ENCODE measurements at places on chromosomes 6 and 20. TPM values are rescaled to one million over a fixed set of nuclear protein-coding genes. Genes with fewer than 3 reads are reported as not detected.

Gene TNNC2
- not detected for total RNA-seq

Gene KHDC1L
- not detected for total RNA-seq

Gene GSTA2
- not detected for total RNA-seq

Gene PIM1
- 1.4 TPM for total RNA-seq

Gene TP53TG5
- total RNA-seq: not detected

Gene CST9L
- not detected for total RNA-seq

Data from endothelial cell of coronary artery (primary cell).